Vagina (tissue), 2 donors: ENCODE measurements at places on chromosomes 1 and 21.
A peak's percentile ranks its signal among the peaks of the same experiment; 100 is the strongest.

GRCh38 chr1:17248781-17249180 is at the start of gene PADI3:
Gene PADI3, plus strand, starts transcription at chr1:17249098. Its CDS starts 40 bp downstream, at chr1:17249138.
- no peak within 1 kb of the TSS for H3K4me3 ChIP-seq
- no peaks in the 10 kb centered on the region for H3K36me3 ChIP-seq
- no peaks in the 10 kb centered on the region for H3K4me1 ChIP-seq
- no peak within 1 kb of the TSS for H3K27ac ChIP-seq
- DNase-seq = no peak

DNA sequence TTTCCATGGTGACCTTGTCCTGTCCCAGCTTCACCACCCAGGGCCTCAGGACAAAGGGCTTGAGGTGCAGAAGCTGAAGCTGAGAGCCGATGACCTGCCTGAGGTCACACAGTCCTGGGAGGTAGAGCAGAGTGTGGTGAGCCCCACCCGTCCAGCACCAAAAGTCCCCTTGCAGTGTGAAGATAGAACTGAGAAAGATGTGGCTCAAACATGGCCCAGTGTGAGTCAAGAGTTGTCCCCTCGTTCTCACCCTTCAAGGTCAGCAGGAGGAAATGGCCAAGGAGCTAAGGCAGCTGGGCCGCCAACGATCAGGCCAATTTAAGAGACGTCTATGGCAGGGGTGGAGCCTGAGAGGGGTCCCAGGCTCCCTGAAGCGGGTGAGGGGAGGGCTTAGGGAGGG is 157.5 kb upstream of the KLHDC7A start:
- H3K4me3 ChIP-seq = no peak overlapping the region
- H3K36me3 ChIP-seq = no peaks in the 10 kb centered on the region
- no peak overlapping the region for H3K27ac ChIP-seq
- peaks cover 5% of the 10 kb centered on the region for H3K4me1 ChIP-seq
- no peaks in the 10 kb centered on the region for H3K27me3 ChIP-seq

- peak overlapping the region; percentile 86 for H3K4me3 ChIP-seq
- no peaks in the 10 kb centered on the region for H3K27me3 ChIP-seq
- no peak overlapping the region for H3K27ac ChIP-seq
- peaks cover 8% of the 10 kb centered on the region for H3K36me3 ChIP-seq
Observed at GRCh38 chr1:230979952-230980351, 1.1 kb downstream of the ARV1 start.

GRCh38 chr1:158049853-158050252 is 56.4 kb downstream of the KIRREL1 start:
- DNase-seq = no peak
- H3K4me3 ChIP-seq = no peak overlapping the region
- H3K27ac ChIP-seq = no peak overlapping the region
- no peaks in the 10 kb centered on the region for H3K27me3 ChIP-seq
- H3K36me3 ChIP-seq = no peaks in the 10 kb centered on the region

- no peaks in the 10 kb centered on the region for H3K36me3 ChIP-seq
- no peak overlapping the region for H3K27ac ChIP-seq
- H3K4me3 ChIP-seq = no peak overlapping the region
- no peaks in the 10 kb centered on the region for H3K27me3 ChIP-seq
Observed at GRCh38 chr1:93667642-93668041, 14.0 kb downstream of the BCAR3 start.

DNA sequence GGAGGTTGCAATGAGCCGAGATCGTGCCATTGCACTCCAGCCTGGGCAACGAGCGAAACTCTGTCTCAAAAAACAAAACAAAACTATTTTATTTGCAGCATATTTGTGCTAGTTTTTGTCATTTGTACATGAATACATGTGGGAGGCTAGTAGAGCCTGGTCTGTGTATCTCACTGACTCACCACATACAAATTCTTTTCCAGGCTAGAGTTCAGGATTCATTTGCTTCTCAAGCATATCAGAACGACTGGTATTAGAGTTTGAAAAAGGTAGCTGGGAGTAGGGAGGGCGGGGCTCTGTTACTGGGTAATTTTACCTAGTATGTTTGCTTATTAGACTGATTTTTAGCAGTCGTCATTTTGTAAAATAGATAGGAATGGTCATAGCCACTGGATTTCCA is 4.5 kb upstream of the TOR3A start:
- no peak for DNase-seq
- H3K27me3 ChIP-seq = no peaks in the 10 kb centered on the region
- peaks cover 4% of the 10 kb centered on the region for H3K36me3 ChIP-seq
- H3K4me3 ChIP-seq = no peak overlapping the region
- H3K4me1 ChIP-seq = peaks cover 9% of the 10 kb centered on the region
- H3K27ac ChIP-seq = no peak overlapping the region
